RPMI7951 (cell line): ENCODE measurements at places on chromosomes 5 and 9. TPM values are rescaled to one million over a fixed set of nuclear protein-coding genes. Genes with fewer than 3 reads are reported as not detected.

PCDHGA11 gene
- total RNA-seq: 7.0 and 8.1 TPM in 2 replicates

TGFBI gene
- 976 and 1,163 TPM in 2 replicates for total RNA-seq

PLPP7 gene
- total RNA-seq: 11.4 and 13.5 TPM in 2 replicates

SUSD3 gene
- total RNA-seq: 0.72 TPM in 1 of 2 replicates, not detected in the other

RAB3C gene
- not detected in 2 replicates for total RNA-seq

NNT gene
- 35.2 and 44.0 TPM in 2 replicates for total RNA-seq

IL9 gene
- not detected in 2 replicates for total RNA-seq
